NCI-H187 (cell line): ENCODE measurements at places on chromosomes 13 and 19.
A peak's percentile ranks its signal among the peaks of the same experiment; 100 is the strongest.

DNA sequence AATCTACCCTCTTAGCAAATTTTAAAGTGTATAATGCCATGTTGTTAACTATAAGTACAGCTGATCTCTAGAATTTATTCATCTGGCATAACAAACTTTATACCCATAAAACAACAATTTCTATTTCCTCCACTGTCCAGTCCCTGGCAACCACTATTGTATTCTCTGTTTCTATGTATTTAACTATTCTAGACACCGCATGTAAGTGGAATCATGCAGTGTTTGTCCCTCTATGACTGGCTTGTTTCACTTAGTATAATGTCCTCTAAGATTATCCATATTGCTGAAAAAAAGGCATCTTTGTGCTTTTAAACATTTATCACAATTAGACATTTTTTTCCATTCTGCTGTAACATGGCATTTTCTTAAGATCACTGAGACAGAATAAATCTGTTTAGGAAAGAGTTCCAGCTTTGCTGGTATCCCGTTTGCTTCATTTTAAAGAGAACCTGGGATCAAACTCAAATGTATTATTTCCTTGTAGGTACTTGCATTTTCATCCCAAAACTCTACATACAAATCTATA lies 1191.0 kb downstream of the SLITRK5 start:
- no peak for DNase-seq

DNA sequence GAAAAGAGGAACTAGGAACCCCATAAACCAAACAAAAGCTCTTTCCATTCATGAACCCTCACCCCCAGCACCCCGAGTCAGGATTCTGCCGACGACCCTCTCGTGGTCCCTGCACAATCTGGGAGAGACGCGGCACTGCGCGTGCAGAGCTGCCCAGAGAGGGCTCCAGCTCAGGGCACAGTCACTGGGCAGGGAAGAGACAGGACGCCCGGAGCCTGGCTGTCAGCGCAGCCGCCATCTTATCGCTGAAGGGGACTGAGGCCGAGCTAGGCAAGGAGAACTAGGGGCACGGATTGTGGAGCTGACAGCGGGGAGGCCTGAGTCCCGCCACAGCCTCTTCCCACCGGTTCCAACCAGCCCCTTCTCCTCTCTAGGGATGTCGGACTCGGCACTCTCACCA lies 349 bp downstream of the ZNF98 start:
- DNase-seq: no peak

- DNase-seq: no peak
Observed at GRCh38 chr13:52156724-52157261, 2.6 kb downstream of the NEK3 start.

DNA sequence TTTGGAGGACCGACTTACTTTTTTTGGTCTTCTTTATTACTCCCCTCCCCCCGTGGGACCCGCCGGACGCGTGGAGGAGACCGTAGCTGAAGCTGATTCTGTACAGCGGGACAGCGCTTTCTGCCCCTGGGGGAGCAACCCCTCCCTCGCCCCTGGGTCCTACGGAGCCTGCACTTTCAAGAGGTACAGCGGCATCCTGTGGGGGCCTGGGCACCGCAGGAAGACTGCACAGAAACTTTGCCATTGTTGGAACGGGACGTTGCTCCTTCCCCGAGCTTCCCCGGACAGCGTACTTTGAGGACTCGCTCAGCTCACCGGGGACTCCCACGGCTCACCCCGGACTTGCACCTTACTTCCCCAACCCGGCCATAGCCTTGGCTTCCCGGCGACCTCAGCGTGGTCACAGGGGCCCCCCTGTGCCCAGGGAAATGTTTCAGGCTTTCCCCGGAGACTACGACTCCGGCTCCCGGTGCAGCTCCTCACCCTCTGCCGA lies 409 bp downstream of the FOSB start:
- DNase-seq: no peak

GRCh38 chr13:78806457-78806856 lies 147.5 kb upstream of the OBI1 start:
- DNase-seq: no peak

- no peak for DNase-seq
Observed at GRCh38 chr19:42658076-42658475, 63.4 kb upstream of the CEACAM8 start.

DNA sequence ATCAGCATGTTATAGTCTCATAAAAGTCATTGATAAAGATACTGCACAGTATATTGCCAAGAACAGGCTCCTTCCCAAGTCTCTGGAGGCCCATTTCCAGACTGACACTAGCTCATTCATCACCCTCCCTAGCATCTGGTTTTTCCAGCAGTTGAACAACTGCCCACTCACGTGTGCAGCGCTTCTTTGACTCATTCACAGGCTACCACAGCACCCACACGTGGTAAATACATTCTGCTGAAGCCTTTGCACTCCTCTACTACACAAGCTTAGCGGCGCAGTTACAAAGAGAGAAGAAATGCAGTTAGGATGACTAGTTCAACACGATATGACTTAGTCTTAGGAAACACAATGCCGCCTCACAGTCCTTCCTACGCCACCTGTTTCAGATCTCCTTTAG lies 87.7 kb downstream of the DOCK9 start:
- DNase-seq: no peak

GRCh38 chr19:11375143-11375948 lies 880 bp downstream of the SWSAP1 start:
- no peak for DNase-seq

GRCh38 chr19:45444318-45445041 lies 20.8 kb upstream of the ERCC1 start:
- DNase-seq: no peak

GRCh38 chr19:40217934-40218890 lies at the start of gene TTC9B:
TSS of gene TTC9B (minus strand) at chr19:40218384. CDS start at chr19:40218381, 3 bp downstream.
- DNase-seq: no peak

DNA sequence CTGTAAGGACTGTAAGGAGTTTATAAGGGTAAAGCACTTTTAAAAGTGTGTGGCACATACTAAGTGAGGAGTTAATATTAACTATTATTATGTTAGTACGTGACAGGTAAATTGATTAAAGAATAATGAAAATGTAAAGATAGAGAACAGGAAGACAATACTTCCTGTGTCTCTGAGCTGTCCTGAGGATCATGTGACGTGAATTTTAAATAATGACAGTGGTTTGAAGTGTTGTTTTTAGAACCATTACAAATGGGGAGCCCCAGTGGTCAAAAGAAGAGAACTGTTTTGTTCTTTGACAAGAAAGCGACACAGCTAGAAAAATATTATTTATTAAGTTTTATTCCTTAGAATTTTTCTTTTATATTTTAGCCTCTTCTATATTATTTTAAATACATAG lies 241.2 kb upstream of the STARD13 start:
- no peak for DNase-seq

- no peak for DNase-seq
Observed at GRCh38 chr13:110403315-110403714, 96.2 kb downstream of the COL4A2 start.

- no peak for DNase-seq
Observed at GRCh38 chr13:98508685-98509084, 68.2 kb downstream of the STK24 start.

DNA sequence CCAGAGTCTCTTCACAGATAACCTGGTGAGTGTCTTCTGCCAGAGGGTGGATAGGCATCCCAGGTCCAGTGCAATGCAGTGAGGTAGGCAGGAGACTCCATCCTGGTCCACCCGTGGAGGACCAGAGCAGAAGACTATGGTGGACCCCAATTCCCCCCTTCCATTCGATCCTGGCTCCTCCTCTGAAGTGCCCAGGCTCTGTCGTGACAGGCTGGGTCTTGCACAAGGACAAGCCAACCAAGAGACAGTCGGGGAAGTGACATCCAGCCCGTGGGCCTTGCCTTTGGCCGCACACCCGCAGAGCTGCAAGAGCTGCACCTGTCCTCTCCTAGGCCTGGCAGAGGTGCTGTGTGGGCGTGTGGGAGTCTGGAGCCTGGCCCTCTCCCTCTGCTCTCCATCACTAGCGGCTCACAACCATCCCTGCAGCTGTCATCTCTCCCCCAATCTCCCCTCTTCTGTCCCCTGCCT lies 3.1 kb downstream of the ZNF784 start:
- DNase-seq: no peak

DNA sequence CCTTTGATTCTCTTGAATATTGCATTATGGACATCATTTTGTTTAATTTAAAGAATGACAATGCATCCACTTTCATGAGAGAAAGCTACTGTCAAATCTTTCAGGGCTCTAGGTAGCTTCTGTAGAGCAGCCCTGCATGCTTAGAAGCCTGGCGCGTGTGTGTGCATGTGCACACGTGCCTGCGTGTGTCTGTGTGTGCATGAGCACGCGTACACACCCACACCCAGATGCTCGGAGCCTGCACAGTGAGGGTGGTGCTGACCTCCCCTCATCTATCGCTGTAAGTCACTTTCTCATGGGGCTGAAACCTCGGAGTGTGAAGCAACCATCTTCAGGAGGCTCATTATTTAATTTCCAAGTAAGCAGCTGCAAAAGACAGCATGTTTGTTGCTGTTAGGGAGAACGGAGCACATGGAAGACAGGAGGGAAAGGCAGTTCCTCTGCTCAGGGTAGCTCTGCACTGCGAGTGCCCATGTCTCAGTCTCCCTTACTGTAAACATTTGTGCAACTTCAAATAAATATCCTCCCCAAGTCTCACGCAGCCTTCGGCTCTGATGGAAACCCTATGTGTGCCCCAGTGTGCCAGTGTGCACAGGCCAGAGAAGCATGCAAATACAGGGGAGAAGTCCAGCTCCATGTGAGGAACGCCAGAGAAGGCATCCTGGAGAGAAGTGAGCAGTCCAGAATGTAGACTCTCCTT lies 22.8 kb downstream of the TSHZ3 start:
- no peak for DNase-seq

DNA sequence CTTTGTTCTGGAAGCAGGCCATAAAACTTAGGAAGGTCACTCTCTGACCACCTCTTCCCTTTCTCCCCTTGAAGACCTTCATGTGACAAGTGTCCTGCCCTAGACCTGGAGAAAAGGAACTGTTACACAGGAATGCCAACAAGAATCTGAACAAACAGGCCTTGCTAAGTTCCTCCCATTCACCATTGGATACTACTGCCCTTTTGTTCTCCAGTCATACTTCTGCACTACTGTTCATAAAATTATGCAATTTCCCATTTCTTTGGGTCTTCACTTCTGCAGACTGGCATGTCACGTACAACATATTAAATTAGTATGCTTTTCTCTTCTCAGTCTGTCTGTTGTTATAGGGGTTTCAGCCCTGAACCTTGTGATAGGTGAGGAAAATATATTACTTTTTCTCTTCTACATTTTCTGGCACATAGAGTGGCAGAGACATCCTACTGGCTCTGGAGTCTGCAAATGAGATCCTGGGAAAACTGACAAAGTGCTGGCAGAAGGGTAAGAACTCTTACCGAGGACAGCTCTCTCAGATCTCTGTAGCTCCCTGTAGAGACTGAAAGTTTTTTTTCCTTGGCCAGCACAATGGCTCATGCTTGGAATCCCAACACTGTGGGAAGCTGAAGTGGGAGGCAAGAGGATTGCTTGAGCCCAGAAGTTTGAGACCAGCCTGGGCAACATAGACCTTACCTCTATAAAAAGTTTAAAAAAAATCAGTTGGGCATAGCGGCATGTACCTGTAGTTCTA lies 87.6 kb upstream of the SPRY2 start:
- no peak for DNase-seq

DNA sequence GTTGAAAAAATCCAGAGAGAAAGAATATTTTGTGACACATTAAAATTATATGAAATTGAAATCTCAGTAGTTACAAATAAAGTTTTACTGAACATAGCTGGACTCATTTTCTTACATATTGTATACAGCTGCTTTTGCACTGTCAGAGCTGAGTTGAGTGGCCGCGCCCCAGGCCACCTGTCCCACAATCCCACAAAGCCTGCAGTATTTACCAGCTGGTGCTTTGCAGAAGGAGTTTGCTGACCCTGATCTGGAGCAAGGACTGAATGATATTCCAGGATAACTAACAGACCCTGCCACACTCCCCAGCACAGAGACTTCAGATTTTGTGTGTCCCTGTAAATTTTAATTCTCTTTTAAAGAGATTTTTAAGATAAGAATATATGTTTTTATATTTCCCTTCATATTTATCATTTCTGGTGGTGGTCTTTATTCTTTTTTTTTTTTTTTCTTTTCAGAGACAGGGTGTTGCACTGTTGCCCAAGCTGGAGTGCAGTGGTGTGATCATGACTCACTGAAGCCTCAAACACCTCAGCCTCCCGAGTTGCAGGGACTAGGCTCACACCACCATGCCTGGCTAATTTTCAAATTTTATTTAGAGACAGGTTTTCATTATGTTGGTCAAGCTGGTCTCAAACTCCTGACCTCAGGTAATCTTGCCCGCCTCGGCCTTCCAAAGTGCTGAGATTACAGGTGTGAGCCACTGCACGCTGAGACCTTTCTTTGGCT lies 48.5 kb downstream of the TDRD12 start:
- peak; percentile 26 for DNase-seq

DNA sequence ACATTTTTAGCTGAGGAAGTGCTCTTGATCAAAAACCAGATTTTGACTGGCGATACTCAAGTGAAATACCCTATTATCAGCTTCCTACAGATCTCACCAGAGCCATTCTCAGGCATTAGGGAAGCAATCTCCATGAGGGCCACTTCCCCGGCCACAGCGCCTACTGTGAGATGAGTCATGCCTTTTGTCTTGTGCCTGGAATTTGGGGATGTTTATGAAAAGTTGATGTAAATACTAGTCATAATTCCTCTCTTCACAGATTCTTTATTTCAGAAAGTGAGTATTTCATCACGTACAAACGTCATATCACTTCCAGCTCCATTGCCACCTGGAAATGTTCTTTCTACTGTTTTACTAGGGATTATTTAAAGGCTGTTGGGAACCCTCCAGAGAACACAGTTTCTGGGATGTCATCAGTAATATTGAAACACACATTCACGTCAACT lies 25.3 kb upstream of the SLC46A3 start:
- no peak for DNase-seq

GRCh38 chr13:46947425-46948191 lies 50.8 kb upstream of the HTR2A start:
- DNase-seq: no peak

DNA sequence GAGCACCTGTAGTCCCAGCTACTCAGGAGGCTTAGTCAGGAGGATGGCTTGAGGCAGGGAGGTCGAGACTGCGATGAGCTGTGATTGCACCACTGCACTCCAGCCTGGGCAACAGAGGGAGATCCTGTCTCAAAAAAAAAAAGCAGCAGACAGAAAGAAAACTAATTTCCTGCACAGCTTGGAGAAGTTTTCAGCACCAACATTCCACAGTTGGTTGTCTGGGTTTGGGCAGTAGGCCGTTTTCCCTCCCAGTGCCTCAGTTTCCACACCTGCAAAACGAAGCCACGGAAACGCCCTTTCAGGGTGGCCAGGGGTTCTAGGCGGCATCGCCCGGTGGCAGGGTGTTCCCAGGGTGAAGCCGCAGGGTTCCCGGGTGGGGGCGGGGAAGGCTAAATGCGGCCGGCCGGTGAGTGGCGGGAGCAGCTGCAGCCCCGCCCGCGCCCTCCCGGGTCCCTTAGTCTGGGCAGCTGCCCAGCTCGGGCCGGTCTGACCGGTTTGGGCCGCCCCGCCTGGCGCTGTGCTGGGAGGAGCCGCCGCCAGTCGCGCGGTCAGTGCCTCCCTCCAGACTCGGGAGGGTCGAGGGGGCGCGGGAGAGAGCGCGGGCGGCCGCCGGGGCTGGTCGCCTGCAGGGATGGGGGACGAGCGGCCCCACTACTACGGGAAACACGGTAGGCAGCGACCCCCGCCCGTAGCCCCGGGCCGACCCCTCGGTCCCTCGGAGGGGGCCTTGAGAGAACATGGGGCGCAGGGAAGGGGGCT lies at the start of gene SLC44A2:
SLC44A2 (plus strand) TSS at position 551 of the 759 bp plus-strand sequence; CDS start at position 632, 81 bp downstream.
- DNase-seq: no peak
